ENCODE measurements at places on chromosomes 6 and 20.

- DNase-seq = no peak
These were observed 39.2 kb upstream of the TLDC2 start for GRCh38 chr20:36836591-36837269.

DNA sequence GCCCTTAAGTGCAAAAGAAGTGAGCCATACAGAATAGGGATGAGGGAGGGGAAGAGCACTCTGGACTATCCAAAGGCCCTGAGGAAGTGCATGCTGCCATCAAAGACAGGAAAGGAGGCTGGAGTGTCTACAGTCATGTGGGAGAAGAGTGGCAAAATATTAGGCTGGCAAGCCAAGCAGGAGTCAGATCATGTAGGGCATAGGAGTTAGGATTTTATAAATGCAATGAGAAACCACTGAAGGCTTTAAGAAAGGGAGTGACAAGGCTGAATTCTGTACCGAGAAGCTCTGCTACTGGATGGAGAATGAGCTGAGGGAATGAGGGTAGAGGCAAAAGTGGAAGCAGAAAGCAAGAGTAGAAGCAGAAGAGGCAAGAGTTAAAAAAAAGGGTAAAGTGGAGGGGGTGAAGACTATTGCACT is 2.3 kb downstream of the ZSCAN31 start:
- no peak for DNase-seq

GRCh38 chr6:82576284-82576683 is 212.7 kb downstream of the TPBG start:
- no peak for DNase-seq

DNA sequence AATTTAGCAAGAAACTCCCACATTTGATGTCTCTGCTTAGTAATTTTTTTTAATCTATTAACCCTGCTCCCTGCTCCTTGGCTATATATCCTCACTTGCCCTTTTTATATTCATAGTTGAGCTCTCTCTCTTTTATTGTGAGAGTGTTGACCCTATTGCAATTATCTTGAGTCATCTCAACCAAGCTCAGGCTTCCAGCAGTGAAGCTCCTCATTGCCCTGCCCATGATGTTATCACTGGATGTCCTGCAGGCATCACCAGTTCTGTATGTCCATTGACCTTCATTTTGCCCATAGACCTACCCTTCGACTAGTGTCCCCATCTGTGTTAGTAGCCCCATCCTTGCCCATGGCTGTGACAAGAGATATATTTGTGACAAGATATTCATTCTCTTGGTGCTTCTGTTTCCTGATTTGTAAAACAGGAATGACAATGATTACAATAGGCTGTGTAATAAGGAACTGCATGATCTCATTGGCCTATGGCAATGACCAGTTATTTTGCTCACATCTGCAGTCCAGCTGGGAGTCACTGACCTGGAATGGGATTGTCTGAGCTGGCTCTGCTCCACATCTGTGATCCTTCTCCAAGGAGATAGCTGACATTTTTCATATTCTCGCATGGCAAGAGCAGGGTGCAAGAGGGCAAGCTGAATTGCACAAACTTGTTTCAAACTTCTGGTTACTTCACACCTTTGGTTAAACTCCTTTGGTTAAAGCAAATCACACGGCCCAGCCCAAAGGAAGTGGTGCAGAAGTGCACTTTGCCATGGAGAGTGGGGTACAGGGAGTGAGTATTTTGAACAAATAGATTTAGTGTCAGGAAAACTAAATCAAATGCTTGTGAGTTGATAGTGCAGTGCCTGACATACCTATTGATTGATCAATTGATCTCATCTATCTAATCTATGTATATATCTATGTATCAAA is 47.7 kb upstream of the CST5 start:
- DNase-seq = no peak

DNA sequence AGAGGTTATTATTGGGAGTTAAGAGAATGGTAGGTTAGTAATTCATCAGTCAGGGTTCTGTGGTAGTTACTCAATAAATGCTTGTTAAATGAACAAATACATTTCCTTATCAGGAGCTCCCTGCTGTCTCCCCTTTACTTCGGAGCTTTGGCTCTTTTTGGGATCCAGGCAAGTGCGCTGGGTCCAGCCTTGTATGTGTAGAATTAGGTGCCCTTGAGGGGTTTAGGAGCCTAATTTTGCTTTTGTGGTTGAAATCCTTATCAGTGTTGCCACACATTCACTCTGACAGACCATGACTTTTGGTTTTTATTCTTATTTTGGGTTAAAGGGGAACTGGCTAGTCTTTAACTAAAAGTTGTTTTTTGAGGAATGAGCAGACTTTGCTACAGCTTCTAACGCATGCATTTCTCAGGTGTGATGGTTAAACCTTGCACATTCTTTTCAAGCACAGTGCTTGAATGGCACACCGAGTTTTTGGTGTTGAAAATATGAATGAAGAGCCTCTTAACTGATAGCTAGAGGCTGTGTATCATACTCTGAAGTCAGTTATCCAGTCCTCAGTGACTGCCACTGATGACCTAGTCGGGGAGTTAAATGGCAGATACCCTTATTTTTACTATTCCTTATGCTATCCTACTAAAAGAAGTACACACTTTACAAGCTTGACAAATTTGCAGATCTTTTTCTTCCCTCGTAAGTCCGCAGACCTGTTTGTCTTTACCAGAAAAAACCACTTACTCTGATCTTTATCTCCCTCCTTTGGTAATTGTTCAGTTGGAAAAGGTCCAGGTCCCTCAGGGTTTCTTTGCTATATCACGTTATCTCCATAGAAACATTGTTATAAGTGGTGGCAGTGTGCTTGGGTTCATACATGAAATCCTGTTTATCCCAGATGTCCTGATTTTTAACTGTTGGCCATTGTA is 50.7 kb upstream of the PLCG1 start:
- no peak for DNase-seq

All from omental fat pad (tissue), 4 donors.